ENCODE measurements at places on chromosomes 13 and 19. TPM values are rescaled to one million over a fixed set of nuclear protein-coding genes. Genes with fewer than 3 reads are reported as not detected.

Gene SPRED3
- not detected for polyA plus RNA-seq

Gene PBX4
- 4.9 TPM for polyA plus RNA-seq

Gene MTUS2
- 0.13 TPM for polyA plus RNA-seq

Gene ANGPTL4
- polyA plus RNA-seq = 4.1 TPM

Gene DHRS12
- 20.9 TPM for polyA plus RNA-seq

Gene RPL18A
- polyA plus RNA-seq = 3,993 TPM

Gene CALR3
- polyA plus RNA-seq = not detected

Gene TTC9B
- not detected for polyA plus RNA-seq

Data from stomach (tissue), 19 donors.